ENCODE measurements at places on chromosomes 12 and 14.

GRCh38 chr14:96739200-96739910 is 57.8 kb upstream of the VRK1 start:
- peak; percentile 18 for DNase-seq

- DNase-seq = peak; percentile 92
Observed at GRCh38 chr12:14454098-14454907, 88.8 kb downstream of the ATF7IP start.

DNA sequence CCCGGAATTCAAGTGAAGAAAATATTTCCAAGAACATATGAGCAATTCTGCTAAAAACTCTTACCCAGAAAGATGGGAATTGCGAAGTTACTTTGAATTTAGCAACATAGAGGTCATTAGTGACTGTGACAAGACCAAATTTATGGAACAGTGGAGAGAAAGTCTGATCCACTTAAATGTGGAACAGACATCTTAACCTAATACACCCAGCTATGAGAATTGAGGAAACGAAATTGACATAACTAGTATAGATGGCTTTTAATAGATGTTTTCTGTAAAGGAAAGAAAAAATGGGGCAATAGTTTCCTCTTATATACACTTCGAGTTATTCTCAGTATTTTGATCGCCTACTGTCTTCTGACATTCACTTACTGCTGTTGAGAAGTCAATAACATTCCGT is 4.6 kb downstream of the OVCH1 start:
- DNase-seq = no peak

- DNase-seq = peak; percentile 41
Observed at GRCh38 chr12:26488351-26488750, 293.0 kb downstream of the SSPN start.

DNA sequence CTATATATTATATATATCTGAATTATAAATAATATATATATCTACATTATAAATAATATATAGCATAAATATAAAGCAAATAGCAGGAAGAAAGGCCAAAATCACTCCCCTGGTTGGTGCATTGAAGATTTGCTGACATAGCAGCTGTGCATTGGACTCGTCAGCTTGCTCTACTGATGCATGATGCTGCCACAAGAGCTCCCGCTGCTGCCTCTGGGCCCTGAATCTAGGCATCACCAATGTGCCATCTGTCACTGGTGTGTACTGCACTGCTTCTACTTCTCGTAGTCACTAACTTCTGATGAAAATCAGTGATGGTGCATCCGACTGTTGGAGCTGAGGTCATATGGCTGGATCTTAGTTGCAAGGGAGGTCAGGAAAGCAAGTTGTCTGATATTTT is 205.0 kb downstream of the ADAMTS20 start:
- no peak for DNase-seq

DNA sequence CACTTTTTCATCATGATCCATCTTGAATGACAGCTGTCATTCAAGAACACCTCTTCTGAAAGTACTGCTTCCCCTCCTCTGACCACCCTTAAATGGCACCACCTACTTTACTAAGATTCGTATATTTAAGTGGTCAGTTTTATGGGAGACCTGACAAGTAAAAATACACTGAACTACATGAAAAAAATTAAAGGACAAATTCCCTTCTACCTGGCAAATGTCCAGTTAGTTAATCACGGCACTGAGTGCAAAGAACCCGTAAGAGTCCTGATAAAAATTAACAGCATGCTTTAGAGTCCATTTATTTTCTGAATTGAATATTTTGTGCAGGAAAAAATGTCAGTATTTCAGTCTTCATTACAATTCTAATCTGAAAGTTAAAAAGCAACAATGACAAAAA is 48.7 kb downstream of the SETD3 start:
- no peak for DNase-seq

GRCh38 chr14:51173863-51174262 is 66.2 kb upstream of the TMX1 start:
- DNase-seq = no peak

GRCh38 chr12:32012249-32012785 is 53.1 kb downstream of the RESF1 start:
- DNase-seq = no peak

DNA sequence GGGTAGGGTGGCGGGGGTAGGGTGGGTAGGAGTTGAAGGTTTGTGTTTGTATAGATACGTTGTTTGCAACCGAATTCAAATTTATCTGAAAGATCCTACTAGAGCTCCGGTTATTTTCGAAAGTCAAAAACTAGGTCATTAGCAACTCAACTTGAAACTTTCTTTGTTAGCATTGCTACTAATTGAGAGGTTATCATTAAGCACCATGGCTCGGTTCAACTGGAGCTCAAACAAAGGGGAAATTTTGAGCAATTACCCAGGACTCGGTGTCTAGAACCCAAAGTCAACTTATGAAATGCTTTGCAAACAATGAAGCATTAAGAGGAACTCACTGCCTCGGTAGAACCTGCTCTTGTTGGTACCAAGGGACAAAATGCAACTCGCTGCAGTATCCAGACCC is 207.7 kb downstream of the BCAT1 start:
- no peak for DNase-seq

DNA sequence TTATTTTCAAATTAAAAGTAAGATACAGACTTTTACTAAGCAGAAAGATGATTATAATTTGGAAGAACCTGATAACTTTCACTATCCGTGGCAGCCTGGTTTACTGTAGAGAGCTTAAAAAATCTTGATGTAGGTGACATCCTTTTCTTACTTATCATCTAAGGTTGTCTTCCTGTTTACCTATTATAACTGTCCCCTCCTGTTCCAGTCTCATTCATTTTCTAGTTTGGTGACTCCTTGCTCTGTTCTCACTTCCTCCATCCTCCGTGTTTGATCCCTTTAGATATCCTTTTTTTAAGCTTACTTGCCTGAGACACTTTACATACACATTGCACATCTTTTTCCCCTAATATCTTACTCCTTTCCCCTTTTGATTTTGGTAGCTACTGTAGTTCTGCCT is 27.5 kb downstream of the CCDC91 start:
- DNase-seq = no peak

DNA sequence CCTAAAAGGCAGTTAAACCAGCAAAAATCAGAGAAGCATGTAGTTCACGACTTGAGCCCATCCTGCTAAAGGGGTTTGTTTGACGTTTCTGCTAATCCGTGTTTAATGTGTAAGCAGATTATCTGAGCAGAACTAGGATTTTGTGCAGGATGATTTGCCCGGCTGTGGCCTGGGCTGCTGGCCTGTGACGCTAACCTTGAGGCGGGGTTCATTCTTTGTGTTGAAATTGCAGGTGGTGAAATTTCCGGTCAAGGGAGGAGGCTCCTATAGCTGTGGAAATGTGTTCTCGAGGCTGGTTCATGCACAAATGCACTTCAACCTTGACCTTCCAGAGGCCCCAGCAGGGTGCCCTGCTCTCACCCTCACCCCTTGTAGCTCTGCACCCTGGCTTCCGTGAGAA is 63.7 kb downstream of the SLC24A4 start:
- no peak for DNase-seq

DNA sequence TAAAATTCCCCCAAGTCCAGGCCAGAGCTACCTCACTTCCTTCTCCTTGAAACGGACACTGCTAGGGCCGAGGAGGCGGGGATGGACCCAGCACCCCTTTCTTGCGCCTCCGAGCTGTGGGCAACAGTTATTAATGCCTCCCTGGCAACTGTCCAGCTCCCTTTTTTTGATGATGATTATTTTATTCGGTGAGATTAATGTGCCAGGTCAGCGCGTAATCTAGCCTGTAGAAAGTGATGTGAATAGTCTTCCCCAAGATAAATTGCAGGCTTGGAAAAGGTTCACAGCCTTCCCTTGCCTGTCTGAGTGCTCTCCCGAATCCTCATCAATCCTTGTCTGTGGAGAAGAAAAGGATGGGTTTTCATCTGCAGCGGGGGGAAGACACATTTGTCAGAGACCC is 54.3 kb downstream of the RNFT2 start:
- no peak for DNase-seq

GRCh38 chr14:51014086-51014485 is 69.8 kb upstream of the PYGL start:
- no peak for DNase-seq

DNA sequence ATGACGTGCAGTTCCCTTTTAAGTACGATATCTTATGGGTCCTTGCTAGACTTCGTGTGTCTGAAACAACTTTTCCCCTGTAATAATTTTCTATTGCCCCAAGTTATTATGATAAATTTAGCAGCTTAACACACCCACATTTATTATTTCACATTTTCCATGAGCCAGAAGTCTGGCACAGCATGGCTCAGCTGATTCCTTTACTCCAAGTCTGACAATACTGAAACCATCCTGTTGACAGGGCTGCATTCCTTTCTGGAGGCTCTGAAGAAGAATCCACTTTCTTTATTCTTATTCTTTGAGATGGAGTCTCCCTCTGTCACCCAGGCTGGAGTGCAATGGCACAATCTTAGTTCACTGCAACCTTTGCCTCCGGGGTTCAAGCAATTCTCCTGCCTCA is 80.9 kb downstream of the DENND5B start:
- DNase-seq = no peak

DNA sequence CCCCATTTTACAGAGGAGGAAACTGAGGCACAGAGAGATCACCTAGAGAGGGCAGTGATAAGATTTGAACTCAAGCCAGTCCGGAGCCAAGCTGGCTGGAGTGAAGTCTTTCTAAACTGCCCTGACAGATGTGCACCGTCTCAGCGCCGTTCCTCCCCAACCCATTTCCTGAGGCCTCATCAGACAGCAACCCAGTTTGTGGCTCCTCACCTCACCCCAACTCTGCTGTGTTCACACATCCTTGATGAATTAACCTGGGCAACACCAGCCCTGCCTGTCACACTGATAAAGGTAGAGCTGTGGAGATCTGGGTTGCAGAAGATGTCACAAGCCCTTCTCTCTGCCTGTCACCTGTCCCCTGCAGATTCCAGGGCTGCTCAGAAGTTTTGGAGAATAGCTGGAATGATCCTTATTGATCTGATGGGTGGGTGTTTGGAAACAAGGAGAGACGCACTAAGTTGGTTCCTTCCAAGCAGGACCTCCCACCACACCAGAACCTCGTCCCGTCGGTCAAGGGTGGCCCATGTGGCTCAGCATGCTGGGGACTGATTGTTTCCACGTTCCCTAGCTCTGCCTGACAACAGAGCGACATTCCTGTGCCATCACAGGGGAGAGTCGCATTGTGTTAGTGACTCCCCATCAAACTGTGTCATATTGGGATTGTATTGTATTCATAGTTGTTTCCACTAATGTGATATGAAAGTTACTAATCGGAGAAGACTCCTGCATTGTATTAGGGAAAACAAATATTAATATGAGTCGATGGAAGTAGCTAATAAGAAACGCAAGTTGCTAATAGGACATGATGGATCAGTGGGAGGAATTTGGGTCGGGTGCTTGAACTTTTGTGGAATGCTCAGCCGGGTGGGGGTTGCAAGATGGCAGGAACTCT is 200.6 kb downstream of the PHETA1 start:
- DNase-seq = no peak

- DNase-seq = no peak
Observed at GRCh38 chr12:120646044-120646443, 5.6 kb downstream of the CABP1 start.

DNA sequence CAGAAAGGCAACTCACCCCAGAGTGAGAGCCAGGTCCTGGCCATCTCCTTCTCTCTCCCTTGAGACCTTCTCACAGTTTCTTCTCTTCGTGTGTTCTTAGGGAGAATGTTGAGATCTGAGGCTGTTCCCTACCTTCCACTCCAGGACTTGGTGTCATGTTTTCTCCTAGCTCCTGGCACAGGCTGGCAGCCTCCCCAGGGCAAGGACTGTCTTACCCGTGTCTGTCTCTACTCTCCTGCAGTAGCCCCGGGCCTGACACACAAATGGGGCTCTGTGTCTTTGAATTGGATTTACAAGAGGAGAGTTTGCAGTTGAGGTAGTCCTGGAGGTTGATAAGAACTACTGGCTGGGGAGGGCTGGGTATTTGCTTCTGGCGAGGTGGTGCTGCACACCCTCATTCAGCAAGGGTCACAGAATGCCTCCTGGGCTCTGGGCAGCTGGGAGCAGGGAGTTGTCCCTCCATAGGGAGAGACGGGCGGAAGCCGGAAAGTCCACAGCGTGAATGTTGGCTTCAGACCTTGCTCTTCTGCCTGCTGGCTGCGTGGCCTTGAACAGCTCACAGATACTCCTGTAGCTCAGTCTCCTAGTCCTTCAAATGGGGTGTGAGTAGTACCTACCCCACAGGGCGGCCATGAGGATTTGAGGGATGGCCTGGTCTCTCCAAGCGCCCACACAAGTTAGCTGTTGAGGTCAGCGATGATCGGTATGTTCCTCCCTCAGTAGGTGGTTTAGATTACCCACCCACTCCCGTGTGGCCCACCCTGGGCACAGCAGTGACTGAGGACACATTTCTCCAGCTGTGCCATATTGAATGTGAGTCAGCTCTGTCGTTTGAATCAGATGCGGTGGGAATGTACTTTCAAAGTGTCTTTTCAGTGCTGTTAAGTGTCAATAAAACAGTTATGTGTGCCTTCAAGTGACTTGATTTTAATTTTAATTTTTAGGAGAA is 10.2 kb downstream of the EP400 start:
- no peak for DNase-seq

DNA sequence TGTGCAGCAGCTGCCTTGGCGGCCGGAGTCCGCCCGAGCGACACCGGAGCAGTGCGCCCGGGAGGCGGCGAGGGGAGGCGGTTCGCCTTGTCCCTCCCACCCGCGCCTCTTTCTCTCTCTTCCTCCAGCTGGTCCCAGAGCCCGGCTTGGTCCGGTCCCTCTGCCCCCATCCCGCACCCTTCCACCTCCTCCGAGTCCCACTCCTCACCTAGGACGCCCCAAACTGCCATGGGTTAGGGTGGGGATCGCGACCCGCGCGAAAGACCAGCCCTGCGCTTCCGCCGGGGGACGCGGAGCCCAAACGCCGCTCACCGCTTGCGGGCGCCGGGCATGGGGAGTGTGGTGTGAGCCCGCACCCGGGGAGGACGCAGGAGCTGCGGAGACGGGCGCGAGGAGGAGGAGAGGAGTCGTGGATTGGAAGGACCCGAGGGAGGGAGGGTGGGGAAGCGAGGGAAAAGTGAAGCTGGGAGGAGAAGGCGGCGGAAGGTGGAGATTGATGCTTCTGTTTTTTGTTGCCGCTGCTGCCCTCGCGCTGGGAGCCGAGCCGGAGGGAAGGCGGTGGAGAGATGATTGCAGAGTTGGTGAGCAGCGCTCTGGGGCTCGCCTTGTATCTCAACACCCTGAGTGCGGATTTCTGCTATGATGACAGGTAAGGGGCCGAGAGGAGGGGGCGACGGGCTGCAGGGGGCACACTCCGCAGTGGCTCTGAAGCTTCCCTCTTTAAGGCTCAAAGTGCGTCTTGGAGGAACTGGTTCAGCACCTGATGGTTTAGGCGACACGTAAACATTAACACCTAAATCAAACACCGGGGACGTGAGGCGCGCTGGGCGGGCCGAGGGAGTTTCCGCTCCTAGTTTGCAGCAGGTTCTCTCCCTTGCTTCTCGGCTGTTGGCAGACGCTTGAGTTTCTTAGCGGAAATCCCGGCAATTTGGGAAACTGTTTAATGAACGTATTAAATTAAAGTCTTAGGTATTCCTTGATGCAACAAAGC is 610 bp downstream of the TMTC2 start:
- peak; percentile 81 for DNase-seq

DNA sequence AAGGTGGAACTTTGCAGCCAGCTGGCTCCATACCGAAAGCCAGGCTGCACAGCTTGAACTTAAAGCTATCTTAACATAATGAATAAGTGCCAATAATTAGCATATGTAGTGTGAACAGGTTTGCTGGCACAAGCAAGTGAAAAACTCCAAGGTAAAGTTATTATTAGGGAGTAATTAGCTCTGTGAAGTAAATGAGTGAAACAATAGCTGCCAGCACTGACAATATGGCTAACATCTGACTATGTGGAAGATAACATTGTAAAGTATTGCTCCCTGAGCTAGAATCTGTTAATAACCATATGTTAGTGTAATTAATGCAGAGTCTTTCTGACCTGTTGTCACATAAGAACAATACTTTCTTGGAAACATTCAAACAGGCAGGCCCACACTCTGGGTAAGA is 246.4 kb downstream of the SOX5 start:
- DNase-seq = no peak

Measured in GM23338 (cell line).